ENCODE measurements at places on chromosomes 3 and 15. TPM values are rescaled to one million over a fixed set of nuclear protein-coding genes. Genes with fewer than 3 reads are reported as not detected.

The NSUN3 gene
- 6.0 TPM for total RNA-seq

The ATP13A4 gene
- not detected for total RNA-seq

The RASGRP1 gene
- 0.28 TPM for total RNA-seq

The FOXB1 gene
- total RNA-seq: not detected

The SNURF gene
- total RNA-seq: 13.7 TPM

The FANCD2 gene
- 20.1 TPM for total RNA-seq

The TIGIT gene
- total RNA-seq: not detected

The ISLR gene
- 0.39 TPM for total RNA-seq

The ALPK3 gene
- total RNA-seq: 0.14 TPM
